Bladder microvascular endothelial cell (primary cell): ENCODE measurements at places on chromosomes 16 and 17. TPM values are rescaled to one million over a fixed set of nuclear protein-coding genes. Genes with fewer than 3 reads are reported as not detected.

Gene MAP2K6
- 2.9 and 4.7 TPM in 2 replicates for total RNA-seq

Gene OR1F1
- not detected in 2 replicates for total RNA-seq

Gene NSMCE1
- 49.1 and 50.5 TPM in 2 replicates for total RNA-seq

Gene ALOX12B
- not detected in 2 replicates for total RNA-seq

Gene NTHL1
- total RNA-seq = 23.5 and 61.5 TPM in 2 replicates

Gene NLGN2
- 1.3 and 7.6 TPM in 2 replicates for total RNA-seq
